ENCODE measurements at places on chromosomes 12 and 14.

GRCh38 chr12:79371226-79371625, 319.5 kb downstream of the PAWR start:
- no peak for DNase-seq

DNA sequence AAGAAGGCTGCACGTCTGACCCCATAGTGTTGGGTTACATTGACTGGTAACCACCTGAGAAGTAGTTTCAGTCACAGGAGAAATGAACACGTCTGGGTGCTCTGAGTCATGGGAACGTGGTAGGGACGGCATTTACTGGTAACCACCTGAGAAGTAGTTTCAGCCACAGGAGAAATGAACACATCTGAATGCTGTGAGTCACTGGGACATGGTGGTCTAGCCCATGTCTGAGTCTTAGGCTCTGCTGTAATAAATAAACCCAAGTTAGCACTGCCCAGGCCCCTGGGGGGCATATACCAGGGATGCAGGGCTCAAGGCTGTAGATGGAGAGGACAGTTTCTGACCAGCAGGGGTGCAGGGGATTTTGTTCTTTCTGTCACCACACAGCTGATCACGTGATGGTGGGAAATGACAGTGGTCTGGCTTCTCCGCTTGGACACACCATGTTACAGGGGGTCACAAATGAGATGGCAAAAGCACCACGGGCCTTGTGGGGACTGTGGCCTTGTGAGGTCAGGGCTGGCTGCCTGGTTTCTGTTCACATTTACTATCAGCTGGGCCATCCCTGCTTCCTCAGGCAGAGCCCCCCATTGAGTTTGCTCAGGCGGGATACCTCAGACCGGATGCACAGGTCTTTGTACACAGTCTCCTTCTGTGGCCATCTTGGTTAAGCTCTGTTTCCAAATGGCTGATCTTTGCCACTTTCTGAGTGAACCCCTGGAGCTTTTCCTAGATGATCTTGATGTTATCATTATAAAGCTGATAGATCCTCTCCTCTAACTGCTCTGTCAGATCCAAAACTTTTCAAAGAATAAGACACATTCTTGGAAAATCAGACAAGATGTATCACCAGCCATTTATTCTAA, 9.8 kb upstream of the C12orf42 start:
- no peak for DNase-seq

GRCh38 chr12:116165036-116165425, 112.5 kb downstream of the MED13L start:
- DNase-seq = no peak

GRCh38 chr14:33805593-33805992, 145.3 kb downstream of the EGLN3 start:
- DNase-seq = no peak

DNA sequence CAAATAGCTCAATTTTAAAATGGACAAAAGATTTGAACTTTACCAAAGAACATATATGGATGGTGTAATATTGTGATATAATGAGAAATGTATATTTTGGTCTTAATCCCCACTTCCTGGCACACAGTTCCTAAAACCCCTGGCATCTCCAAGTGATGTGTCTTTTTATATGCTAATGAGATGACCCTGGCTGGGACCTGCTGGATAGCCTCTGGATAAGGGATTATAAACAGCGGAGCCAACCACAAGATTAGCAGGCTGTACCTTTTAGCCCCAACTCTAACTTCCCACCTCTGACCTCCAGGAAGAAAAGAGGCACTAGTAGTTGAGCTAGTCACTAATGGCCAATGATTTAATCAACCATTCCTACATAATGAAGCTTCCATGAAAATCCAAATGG, 130.0 kb downstream of the DPF3 start:
- DNase-seq = no peak

GRCh38 chr14:75092698-75093097, 23.3 kb downstream of the ZC2HC1C start:
- DNase-seq = no peak

DNA sequence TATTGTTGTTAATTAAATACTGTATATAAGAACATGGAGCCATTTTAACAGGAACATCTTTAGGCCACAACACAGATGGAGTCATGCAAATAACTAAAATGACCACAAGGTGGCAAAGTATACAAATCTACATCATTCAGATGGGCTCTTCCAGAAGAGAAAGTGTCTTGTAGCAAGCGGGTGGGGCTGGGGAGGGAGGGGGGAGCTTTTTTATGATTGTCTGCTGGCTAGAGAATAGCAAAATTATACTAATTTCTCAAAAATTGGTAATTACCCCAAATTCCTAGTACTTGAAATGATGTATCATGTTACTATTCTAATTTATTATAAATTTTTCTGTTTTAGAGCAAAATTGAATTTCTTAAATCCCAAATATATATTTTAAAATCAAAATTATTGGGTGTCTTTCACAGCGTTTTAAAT, 378.7 kb downstream of the PRKD1 start:
- peak; percentile 29 for DNase-seq

- DNase-seq = no peak
Measured at GRCh38 chr12:29728030-29728429, 55.7 kb downstream of the TMTC1 start.

GRCh38 chr12:54734196-54734950, 86.2 kb upstream of the DCD start:
- DNase-seq = no peak

DNA sequence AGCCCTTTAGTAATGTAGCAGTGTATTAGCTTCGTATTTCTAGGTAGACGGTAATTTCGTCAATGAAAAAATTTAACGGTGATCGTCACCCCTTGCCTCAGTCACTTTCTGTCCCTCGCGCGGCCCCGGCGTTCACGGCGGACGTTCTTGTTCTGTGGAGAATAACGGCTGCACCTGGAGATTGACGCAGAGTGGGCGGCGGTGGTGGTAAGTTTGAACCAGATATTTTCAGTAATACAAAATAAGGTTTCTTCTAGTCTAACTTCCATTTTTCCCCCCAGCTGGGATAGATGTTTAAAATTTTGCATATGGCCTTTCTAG, 341 bp downstream of the ZNF10 start:
- DNase-seq = no peak

- DNase-seq = no peak
Measured at GRCh38 chr12:89281539-89281867, 70.8 kb downstream of the DUSP6 start.

- no peak for DNase-seq
Measured at GRCh38 chr12:109652233-109652976, 61.2 kb upstream of the FAM222A start.

GRCh38 chr12:122944605-122945592, 21.4 kb downstream of the ABCB9 start:
- DNase-seq = peak; percentile 20

DNA sequence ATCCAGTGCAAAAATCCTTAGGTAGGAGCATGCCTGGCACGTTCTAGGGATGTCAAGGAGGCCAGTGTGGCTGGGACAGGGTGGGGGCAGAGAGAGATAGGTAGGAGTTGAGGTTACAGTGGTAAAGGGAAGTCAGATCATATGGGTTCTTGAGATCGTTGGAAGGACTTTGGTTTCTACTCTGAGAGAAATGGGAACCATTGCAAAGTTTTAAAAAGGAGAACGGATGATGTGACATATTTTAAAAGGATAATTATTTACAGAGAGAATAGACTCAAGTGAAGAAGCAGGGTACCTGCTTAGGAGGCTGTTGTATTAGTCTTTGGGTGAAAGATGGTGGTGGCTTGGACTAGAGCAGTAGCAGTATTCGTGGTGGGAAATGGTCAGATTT, 47.6 kb upstream of the ATP2B1 start:
- DNase-seq = no peak

GRCh38 chr12:31849090-31849687, 110.0 kb upstream of the RESF1 start:
- no peak for DNase-seq

DNA sequence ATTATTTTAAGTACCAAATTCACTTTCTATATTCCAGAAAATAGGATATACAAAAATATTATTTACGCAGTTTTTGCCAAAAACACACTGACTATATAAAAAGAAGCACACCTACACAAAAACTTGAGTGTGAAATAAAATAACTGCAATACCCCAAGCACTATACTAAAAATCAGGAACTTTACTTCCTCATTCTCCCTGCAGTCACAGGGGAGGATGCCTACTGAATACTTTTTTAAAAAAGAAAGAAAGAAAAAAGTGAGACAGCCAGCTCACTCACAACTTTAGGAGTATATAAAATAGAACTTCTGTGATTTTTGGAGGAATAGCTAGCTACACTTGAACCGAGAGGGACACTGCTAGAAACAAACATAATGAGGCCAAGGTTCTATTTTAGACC, 12.2 kb downstream of the RPS6KA5 start:
- no peak for DNase-seq

DNA sequence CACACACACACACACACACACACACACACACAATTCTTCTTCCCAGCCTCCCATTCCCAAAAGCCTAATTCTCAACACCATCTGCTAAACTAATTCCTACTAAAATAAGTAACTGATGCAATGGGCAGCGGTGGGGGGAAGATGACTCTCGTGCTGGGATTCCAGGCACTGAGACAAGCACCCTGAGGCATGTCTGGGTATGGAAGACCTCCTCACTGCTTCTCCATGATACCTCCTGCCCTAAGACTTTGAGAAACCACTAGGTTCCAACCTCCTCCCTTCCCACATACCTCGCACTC, 789 bp upstream of the VWF start:
- no peak for DNase-seq

GRCh38 chr14:89388853-89389252, 28.2 kb downstream of the FOXN3 start:
- no peak for DNase-seq

GRCh38 chr12:1474041-1474573, 120.3 kb downstream of the FBXL14 start:
- DNase-seq = peak; percentile 91

DNA sequence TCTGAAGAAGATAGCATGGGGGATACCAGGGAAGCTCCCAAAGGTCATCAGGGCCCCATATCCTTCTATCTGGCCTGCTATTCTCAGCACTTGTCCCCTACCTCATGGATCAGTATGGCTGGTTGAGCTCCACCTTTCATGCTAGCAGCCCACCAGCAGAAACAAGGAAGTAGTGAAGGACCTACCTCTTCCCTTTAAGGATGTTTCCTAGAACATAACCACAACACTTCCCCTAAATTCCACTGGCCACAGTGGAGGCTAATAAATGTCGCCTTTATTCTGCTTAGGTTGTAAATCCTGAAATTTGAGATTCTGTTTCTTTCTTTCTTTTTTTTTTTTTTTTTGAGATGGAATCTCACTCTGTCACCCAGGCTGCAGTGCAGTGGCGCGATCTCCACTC, 128.6 kb upstream of the PARP11 start:
- DNase-seq = no peak

- no peak for DNase-seq
Measured at GRCh38 chr14:33554988-33555387, 395.9 kb downstream of the EGLN3 start.

- DNase-seq = no peak
Measured at GRCh38 chr12:11810206-11810545, 160.7 kb downstream of the ETV6 start.

GRCh38 chr14:101017806-101018560, 114.5 kb upstream of the RTL1 start:
- DNase-seq = no peak
